ENCODE measurements at places on chromosomes 12 and 14. TPM values are rescaled to one million over a fixed set of nuclear protein-coding genes. Genes with fewer than 3 reads are reported as not detected.
A peak's percentile ranks its signal among the peaks of the same experiment; 100 is the strongest.

GRCh38 chr14:74548881-74549280, 55.3 kb downstream of the ISCA2 start:
- H3K36me3 ChIP-seq = no peaks in the 10 kb centered on the region
- no peaks in the 10 kb centered on the region for H3K27me3 ChIP-seq

DNA sequence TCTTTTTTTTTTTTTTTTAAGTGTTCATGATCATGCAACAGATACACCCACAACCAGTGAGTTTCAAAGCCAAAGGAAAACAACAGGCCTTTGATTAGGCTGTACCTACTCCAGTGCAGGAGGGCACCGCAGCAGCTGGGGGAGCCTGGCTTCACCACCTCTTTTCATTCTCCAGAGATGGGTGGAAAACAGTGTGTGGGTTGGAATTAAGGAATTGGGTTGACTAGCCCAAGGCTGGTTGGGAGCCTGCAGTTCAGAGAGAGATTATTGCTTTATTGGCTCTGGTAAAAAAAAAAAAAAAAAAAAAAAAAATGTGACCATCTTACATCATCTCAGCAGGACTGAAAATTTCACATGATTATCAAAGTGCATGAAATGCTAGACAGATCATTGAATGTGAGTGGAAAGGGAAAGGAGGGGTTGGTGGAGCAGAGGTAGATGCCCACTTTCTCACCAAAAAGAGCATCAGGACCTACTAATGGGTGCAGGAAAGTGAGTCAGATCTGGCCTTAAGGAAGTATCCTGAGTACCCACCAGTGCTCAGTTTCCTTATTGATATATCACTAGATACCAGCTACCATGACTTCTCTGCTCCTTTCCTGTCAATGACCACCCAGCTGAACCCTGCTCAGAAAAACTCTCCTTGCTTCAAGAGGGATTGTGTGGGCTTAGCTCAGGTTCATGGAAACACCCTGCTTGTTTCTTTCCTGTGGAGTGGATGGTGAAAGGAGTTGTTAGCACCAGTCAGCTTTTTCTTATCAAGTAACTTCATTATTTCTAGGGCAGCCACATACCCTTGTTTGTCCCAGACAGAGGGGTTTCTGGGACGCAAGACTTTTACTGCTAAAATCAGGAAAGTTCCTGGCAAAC, 54.8 kb upstream of the DYRK2 start:
- no peaks in the 10 kb centered on the region for H3K36me3 ChIP-seq
- peak; percentile 10 for DNase-seq
- H3K27ac ChIP-seq = peak overlapping the region; percentile 66
- H3K27me3 ChIP-seq = no peaks in the 10 kb centered on the region

- H3K27me3 ChIP-seq = peaks cover 99% of the 10 kb centered on the region
- H3K36me3 ChIP-seq = no peaks in the 10 kb centered on the region
Measured at GRCh38 chr14:96739200-96739910, 57.8 kb upstream of the VRK1 start.

Gene KRT2
- not detected for total RNA-seq

DNA sequence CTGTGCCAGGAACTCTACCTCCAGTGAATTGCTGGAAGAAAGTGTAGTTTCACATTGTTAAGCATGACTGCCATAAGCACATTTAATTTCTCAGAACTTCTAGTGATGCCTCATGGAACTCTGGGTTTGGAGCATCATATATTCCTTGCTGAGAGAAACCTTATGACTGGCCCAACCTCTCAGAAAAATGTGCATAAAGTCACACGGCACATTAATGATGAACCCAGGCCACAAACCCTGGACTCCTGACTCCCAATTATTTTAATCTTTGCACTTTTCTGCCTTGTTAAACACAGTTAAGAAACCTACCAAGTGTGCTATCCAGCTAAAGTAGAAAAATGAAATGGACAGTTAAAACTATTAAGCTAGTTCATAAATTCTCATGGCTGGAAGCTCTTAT, 5.6 kb downstream of the TCP11L2 start:
- peaks cover 31% of the 10 kb centered on the region for H3K4me1 ChIP-seq
- no peak overlapping the region for H3K4me3 ChIP-seq
- no peak for DNase-seq
- no peaks in the 10 kb centered on the region for H3K36me3 ChIP-seq
- H3K27me3 ChIP-seq = no peaks in the 10 kb centered on the region
- peak overlapping the region; percentile 32 for H3K27ac ChIP-seq

GRCh38 chr14:105841022-105842009, 314.9 kb downstream of the TMEM121 start:
- H3K27me3 ChIP-seq = no peaks in the 10 kb centered on the region
- H3K27ac ChIP-seq = no peak overlapping the region
- H3K4me3 ChIP-seq = no peak overlapping the region

DNA sequence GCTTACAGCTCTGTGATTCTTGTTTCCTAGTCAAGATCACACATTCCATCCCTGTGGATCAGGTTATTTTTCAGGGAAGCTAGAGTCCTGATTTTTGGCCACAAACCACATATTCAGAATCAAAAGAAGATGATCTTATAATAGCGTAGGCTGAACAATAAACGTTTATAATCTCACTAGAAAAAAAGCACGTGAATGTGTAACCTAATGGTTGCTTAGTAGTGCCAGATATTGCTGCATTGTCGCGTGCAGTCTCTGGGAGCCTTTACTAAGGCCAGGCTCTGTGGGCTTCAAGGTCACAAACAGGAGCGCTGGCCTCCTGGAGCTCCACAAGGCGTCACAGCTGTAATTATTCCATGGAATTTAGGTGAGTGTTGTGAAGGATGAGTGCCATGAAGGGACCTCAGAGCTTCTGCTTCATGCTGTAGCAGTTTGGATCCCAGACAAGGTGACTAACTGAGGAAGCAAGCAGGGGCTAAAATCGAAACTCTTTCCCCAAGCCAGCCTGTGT, 17.4 kb downstream of the CDKN1B start:
- peak overlapping the region; percentile 77 for H3K27ac ChIP-seq
- H3K27me3 ChIP-seq = no peaks in the 10 kb centered on the region
- no peaks in the 10 kb centered on the region for H3K36me3 ChIP-seq
- no peak overlapping the region for H3K4me3 ChIP-seq
- H3K4me1 ChIP-seq = peaks cover 3% of the 10 kb centered on the region
- DNase-seq = no peak

- H3K36me3 ChIP-seq = no peaks in the 10 kb centered on the region
- DNase-seq = peak; percentile 60
- H3K27ac ChIP-seq = peak overlapping the region; percentile 53
- peaks cover 3% of the 10 kb centered on the region for H3K4me1 ChIP-seq
Measured at GRCh38 chr12:12704593-12705230, 8.7 kb upstream of the GPR19 start.

GRCh38 chr12:53057816-53058500, 8.1 kb downstream of the TNS2 start:
- H3K27me3 ChIP-seq = no peaks in the 10 kb centered on the region
- no peak overlapping the region for H3K4me3 ChIP-seq
- H3K4me1 ChIP-seq = peaks cover 26% of the 10 kb centered on the region
- DNase-seq = no peak
- no peak overlapping the region for H3K27ac ChIP-seq

DNA sequence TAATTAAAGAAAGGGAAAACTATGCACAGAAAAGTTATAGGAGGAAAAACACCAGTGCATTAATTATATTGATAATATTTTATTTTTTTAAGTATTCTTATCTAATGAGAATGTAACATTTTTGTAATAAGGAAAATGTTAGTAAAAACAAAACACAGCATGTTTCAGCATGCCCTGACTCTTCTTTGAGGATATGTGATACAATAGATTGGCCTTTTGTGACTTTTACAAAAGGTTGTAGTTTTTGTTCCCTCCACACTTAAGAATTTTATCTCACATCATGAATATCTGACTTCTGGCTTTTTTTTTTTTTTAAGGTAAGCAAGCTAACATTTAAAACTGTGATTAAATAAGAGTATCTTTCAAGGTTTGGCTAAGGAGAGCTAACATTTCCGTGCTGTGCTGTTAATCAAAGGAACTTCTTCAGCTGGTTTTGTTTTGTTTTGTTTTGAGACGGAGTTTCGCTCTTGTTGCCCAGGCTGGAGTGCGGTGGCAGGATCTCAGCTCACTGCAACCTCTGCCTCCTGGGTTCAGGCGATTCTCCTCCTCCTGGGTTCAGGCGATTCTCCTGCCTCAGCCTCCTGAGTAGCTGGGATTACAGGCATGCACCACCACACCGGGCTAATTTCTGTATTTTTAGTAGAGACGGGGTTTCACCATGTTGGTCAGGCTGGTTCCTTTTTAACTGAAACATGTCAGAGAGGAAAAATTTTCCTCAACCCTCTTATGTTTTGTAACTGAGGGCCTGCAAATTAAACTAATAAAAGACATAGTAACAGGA, 30.8 kb upstream of the RESF1 start:
- no peaks in the 10 kb centered on the region for H3K27me3 ChIP-seq
- no peaks in the 10 kb centered on the region for H3K4me1 ChIP-seq
- H3K36me3 ChIP-seq = no peaks in the 10 kb centered on the region
- H3K27ac ChIP-seq = no peak overlapping the region
- H3K4me3 ChIP-seq = no peak overlapping the region

Gene GPD1
- 9.2 TPM for total RNA-seq

Gene HOXC4
- not detected for total RNA-seq

Gene CCDC175
- 0.27 TPM for total RNA-seq

GRCh38 chr12:118034429-118035189, 18.1 kb downstream of the RFC5 start:
- H3K4me1 ChIP-seq = no peaks in the 10 kb centered on the region
- no peak overlapping the region for H3K4me3 ChIP-seq
- H3K36me3 ChIP-seq = peaks cover 65% of the 10 kb centered on the region

- H3K27me3 ChIP-seq = no peaks in the 10 kb centered on the region
- no peaks in the 10 kb centered on the region for H3K4me1 ChIP-seq
- H3K36me3 ChIP-seq = no peaks in the 10 kb centered on the region
- no peak for DNase-seq
- no peak overlapping the region for H3K4me3 ChIP-seq
Measured at GRCh38 chr14:99460793-99461192, 19.9 kb downstream of the SETD3 start.
